ENCODE measurements at places on chromosomes 6 and 20.

- no peak for DNase-seq
Measured at GRCh38 chr6:119612176-119612891, 262.8 kb upstream of the MAN1A1 start.

GRCh38 chr20:1555952-1556351 is 1.6 kb downstream of the SIRPD start:
- no peak for DNase-seq

GRCh38 chr6:10759312-10759839 is 11.8 kb downstream of the TMEM14B start:
- no peak for DNase-seq

DNA sequence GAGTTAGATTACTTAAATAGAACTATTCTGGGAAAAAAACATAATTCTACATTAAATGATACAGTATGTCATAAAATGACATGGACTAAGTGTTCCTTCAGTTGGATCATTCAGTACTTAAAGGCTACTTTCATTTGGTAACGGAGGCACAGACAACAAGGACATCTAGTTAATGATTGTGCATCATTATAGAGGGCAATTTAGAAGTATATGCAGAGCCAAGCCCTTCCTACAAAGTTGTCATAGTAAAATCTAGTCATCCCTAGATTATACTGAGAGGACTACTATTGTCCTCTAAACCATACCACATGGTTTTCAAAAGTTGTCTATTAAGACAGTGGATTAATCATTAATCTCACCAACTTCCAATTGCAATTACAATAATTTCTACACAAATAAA is 53.9 kb upstream of the STXBP5 start:
- no peak for DNase-seq

DNA sequence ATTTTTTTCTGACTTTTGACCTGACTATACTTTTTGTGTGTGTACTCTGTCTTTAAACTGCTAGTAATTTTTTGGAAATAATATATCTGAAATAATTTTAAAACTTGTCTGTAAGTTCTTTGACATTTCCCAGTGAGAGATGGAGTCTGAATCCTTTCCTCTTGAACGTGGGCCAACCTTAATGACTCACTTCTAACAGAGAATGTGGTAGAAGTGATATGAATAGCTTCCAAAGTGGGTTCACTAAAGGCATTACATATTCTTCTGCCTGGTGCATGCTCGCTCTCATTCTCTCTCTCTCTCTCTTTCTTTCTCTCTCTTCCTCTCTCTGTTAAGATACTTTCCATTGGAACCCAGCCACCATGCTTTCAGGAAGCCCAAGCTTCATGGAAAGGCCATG is 108.7 kb upstream of the FERMT1 start:
- DNase-seq = no peak

- no peak for DNase-seq
Measured at GRCh38 chr6:44542401-44543116, 155.1 kb downstream of the CDC5L start.

DNA sequence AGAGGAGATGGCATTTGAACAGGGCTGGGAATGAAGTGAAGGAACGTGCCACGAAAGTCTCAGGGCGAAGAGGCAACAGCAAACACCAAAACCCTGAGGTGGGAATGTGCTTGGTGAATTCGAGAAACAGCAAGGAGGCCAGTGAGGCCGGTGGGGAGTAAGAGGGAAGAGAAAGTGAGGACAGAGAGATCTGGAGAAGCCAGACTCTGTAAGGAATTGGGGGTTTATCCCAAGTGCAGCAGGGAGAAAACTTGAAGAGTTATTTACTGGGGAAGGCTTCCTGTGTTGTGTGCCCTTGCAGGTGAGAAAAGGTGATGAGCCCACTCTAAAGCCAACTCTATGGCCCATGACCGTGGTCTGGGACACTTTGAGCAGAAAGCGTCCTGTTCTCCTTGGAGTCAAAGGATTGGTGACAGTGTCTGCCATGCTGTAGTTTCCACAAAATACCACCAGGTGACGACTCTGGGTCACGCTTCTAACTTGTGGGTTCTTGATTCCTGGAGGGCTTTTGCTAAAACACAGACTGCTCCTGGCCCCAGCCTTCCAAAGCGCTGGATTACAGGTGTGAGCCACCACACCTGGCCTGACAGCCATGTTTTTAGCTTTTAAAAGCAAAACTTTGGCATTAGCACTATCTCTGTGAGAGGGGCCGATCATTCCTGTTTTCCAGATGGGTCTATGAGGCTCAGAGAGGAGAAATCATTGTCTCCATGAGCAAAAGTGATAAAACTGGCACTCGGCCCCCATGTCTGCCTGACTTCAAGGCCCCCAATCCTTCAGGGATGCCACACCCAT is 18.0 kb upstream of the CSNK2A1 start:
- no peak for DNase-seq

- DNase-seq = no peak
Measured at GRCh38 chr20:61806995-61807394, 258.7 kb downstream of the TAF4 start.

DNA sequence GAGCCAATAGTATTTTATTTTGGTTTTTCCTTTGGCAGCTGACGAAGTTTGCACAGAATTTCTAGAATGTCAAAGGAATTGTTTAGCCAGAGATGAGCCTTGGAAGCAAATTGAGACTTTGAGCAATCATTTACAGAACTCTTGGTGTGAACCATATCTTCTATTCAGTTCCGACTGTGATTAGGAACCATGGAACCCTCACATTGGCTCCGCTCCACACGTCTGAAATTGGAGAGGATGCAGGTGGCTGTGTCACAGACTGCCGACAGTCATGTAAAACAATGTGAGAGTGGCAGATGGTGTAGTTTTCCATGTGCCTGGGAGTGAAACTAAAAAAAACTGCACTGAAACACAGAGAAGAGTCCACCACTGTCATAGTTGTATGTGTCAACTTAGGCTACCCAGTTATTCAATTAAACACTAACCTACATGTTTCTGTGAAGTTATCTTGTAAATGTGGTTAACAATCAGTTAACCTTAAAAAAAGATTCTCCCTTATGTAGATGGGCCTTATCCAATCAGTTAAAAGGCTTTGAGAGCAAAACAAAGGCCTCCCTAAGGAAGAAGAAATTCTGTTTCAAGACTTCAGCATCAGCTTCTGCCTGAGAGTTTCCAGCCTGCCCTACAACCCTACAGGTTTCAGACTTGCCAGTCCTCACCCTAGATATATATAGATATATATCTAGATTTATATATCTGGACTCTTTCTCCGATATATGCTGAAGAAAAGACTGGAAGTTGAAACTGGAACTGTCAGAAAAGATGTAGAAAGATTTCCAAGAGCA is 3.3 kb upstream of the HMGN4 start:
- no peak for DNase-seq

DNA sequence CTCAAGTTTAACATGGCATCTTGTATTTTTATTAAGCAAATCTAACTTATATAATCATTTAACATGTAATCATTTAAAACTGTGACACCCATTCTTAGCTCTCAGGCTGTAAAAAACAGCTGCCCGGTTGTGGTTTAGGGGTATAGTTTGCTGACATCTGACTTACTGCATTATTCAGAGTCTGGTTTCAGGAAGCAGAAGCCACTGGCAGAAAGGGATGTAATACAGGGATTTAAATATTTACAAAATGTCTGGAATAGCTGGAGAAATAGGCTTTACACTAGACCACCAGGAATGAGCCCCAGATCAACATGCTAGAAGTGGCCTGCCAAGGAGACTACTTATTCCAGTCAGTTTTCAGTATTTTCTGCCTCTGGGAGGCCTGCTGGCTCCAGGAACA is 421.1 kb downstream of the CD109 start:
- DNase-seq = no peak

DNA sequence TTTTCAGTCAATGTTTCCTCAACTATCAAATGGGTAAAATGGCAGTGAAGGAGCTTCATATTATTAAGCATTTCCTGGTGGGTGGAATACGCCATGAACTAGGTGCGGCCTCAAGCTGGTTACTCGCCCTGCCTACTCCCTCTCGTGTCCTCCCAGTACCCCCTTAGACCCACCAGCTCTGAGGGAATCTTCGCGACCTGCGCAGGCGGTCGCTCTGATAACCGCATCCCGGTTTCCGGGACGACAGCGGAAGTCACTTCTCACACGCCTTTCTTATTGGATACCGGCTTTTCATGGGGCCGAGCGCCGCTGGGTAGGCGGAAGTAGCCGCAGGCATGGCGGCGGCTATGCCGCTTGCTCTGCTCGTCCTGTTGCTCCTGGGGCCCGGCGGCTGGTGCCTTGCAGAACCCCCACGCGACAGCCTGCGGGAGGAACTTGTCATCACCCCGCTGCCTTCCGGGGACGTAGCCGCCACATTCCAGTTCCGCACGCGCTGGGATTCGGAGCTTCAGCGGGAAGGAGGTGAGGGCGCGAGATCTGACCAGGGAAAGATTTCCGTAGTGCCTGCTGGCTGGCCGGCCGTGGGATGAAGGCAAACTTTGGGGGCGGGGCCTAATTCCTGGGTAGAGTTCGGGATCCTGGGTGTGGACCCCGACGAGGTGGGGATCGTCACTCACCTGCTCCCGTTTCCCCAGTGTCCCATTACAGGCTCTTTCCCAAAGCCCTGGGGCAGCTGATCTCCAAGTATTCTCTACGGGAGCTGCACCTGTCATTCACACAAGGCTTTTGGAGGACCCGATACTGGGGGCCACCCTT is at the start of gene PIGT:
TSS of gene PIGT (plus strand) at position 320 of the 816 bp plus-strand sequence. CDS start at position 336, 16 bp downstream.
- peak; percentile 81 for DNase-seq

DNA sequence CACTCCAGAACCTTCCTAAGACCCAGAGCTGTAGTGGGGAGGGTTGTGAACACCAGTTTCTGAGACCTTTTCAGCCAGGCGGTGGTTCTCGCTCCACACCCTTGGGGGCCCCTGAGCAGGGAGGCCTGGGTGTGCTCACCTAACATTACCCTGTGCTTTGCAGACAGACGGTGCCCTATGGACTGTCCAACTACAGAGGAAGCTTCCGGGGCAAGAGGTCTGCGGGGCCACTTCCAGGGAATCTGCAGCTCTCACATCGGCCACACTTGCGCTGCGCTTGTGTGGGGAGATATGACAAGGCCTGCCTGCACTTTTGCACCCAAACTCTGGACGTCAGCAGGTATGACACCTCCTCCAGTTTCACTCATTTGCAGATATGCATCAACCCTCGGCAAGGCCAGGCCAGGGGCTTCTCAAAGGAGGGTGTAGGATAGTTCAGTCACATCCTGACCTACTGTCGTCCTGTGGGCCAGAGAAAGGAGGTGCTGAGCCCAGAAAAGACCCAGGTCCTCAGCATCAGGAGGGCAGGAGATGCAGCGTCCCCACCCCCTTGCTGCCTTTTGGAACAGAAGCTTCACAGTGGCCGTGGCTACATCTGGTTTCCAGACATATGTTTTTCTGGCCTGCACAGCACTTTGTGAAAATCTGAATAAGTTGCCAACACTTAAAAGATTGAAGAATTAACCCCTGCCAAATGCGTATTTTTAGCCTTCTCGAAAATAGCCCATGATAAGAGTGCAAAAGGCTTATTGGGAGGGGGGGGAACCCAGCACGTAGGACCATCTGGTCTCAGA is 20.6 kb downstream of the EDN3 start:
- no peak for DNase-seq

GRCh38 chr6:122207794-122208193 is 191.7 kb upstream of the HSF2 start:
- DNase-seq = no peak

GRCh38 chr6:163369141-163369540 is 45.4 kb upstream of the QKI start:
- no peak for DNase-seq

DNA sequence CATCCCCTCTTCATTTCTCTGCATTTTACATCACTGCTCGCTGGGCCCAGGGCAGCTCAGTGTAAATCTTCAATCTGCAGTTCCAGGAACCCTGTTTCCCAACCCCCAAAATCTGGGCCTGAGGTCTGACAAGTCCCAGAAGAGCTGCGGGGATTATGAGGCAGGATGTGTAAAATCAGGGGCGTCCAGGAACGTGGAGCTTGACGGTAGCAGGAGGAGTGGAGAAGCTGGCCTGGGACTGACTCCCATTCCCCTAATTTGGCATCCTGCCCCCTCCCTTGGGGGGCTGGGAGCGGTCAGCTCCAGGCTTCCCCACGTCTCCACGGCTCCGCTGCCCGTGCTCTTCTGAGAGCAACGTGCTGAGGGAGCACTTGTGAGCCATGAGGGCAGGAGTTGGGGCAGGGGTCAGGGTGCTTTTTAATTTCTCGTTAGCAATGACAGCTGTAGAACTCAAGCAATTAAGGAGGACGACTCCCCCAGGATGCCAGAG is 23.4 kb upstream of the VEGFA start:
- no peak for DNase-seq

DNA sequence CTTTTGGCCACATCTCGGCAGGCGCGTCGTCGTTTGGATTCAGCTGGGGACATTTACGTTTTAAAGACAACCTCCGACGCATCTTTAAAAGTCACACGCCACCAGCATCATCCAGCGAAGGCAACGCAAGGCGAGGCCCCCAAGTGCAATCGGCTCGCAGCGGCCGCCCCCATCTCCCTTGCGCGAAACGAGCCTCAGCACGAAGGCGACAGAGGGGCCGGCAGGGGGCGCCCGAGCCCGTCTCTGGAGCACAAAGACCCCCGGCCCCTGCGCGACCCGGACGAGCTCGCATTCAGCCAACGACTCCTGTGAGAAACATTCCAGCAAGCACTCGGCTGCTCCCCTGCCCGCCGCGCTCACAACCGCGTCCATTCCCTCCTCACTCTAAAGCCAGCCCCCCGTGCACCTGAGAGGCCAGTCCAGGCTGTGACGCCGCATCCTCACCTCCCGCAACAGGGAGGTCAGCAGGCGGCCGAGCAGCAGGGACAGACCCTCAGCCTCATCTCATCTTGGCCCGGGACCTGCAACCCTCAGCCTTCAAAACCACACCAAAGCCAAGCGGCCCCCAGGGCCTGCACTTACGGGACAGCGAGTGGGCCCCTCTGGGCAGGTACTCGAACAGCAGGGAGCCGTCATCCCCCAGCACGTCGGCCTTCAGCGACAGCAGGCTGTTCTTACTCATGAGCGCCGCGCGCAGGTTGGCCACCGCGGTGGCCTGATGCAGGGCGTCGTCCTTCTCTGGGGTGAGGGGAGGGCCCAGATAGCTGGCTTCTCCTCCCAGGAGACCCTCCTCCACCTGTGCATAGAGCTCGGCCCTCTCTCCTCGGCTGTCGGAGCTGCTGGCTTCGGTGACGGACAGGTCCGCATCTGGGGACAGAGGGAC is 35.8 kb downstream of the SLC2A4RG start:
- no peak for DNase-seq

GRCh38 chr6:142474531-142475289 is 172.9 kb downstream of the ADGRG6 start:
- DNase-seq = no peak

DNA sequence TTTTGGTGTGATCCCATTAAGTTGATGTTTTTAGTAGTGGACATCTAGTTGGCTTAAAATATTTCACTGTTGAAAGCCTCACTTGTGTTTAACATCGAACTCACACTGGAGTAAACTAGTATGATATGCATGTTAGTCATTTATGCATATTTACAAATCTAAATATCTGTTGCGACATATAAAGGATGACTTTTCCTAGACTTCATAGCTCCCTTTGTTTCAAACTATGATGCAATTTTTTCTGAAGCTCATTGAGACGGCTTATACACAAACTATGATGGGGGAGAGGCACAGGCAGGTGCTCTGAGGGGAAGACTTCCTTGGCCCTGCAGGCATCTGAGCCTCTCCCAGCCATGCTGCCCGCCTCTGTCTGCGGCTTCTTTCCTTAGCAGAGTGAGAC is 11.8 kb upstream of the FOXC1 start:
- DNase-seq = no peak
